ENCODE measurements at places on chromosomes 4 and X. TPM values are rescaled to one million over a fixed set of nuclear protein-coding genes. Genes with fewer than 3 reads are reported as not detected.
A peak's percentile ranks its signal among the peaks of the same experiment; 100 is the strongest.

The C1QTNF7 gene
- 0.94 TPM for total RNA-seq

The DMD gene
- total RNA-seq, result 24.5 TPM

The SSX2B gene
- total RNA-seq, result not detected

The SLC38A5 gene
- total RNA-seq, result 18.8 TPM

The PAGE1 gene
- total RNA-seq, result not detected

The EMCN gene
- total RNA-seq, result 7.1 TPM

The PLXNB3 gene
- 0.57 TPM for total RNA-seq

The KDR gene
- total RNA-seq, result 3.4 TPM

The SYTL5 gene
- total RNA-seq, result 5.4 TPM

GRCh38 chr4:4872314-4872903 lies 12.9 kb downstream of the MSX1 start:
- no peak for DNase-seq

GRCh38 chrX:69119122-69119521 lies 46.1 kb downstream of the PJA1 start:
- no peak for DNase-seq

GRCh38 chr4:114698231-114698630 lies 99.6 kb downstream of the UGT8 start:
- no peak for DNase-seq

GRCh38 chr4:77619408-77619807 lies 13.8 kb downstream of the CXCL13 start:
- DNase-seq, result no peak

GRCh38 chr4:127799711-127800110 lies 17.6 kb downstream of the HSPA4L start:
- DNase-seq, result no peak

DNA sequence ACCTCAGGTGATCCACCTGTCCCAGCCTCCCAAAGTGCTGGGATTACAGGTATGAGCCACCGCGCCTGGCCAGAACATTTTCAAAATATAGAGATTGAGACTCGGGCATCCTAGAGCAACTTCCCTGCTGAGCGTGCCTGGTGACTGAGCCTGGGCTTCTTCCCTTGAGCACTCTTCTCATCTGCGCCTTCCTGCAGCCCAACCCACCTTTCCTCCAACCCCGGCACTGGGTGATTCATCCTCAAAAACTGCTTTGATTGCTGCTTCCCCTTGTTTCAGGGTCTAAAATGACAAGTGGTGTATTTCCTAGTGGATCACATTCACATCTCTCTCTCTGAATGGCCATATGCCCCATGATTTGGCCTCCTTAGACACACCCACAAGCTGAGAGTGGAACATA lies 37.8 kb downstream of the PHKA2 start:
- DNase-seq, result no peak

GRCh38 chr4:96073461-96073860 lies 233.6 kb downstream of the PDHA2 start:
- DNase-seq, result no peak

DNA sequence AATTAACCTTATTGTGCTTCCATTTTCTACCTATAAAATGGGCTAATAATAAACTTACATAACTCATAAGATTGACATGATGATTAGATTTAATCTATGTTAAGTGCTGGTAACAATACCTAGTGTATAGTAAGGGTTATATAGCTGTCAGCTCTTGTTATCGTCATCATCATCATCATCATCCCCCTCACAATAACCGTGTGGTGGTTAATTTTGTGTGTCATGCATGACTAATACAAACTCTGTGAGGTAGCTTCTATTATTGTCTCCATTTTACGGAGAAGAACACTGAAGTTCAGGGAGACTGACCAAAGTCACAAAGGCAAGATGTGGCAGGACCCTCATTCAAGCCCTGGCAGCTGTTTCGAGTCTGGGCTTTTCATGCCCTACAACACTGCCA lies 211.3 kb downstream of the PALLD start:
- no peak for DNase-seq

- DNase-seq, result no peak
Observed at GRCh38 chr4:182320092-182320491, 76.9 kb downstream of the TENM3 start.

- no peak for DNase-seq
Observed at GRCh38 chr4:53208753-53209152, 157.1 kb downstream of the SCFD2 start.

DNA sequence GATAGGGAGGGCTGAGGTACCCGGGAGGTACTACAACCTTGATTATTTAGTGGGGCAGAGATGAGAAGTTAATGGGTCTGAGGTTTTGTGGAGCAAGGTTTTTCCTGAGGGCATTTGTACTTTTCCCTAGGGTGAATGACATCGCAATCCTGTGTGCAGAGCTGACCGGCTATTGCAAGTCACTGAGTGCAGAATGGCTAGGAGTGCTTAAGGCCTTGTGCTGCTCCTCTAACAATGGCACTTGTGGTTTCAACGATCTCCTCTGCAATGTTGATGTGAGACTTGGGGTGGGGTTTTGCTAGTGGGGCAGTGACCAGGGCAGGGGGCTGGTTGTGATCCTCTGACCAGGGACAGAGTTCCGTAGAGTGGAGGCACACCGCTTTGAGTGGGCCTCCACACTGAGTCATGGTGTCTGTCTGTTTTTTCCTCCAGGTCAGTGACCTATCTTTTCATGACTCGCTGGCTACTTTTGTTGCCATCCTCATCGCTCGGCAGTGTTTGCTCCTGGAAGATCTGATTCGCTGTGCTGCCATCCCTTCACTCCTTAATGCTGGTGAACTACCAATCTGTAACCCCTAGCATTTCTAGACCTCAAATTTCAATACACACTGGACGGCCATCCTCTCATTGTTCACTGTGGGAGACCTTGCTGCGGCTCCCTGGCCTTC lies 9.9 kb downstream of the MED12 start:
- no peak for DNase-seq

DNA sequence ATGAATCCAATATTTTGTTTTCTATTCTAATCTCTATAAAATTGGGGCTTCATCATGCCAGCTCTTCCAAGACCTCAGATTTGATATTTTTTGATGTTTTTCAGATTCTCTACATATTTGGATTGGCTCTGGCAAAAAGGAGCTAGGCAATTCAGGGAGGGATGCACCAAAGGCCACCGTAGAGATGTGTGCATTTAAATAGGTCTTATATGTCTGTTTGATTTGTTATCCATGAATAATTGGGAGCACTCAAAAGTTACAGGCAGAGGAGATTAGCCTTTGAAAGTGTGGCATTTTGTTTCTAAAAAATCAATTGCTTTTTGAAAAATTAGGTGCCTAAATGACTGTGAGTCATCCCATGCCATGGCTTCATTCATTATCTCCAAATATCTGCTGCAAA lies 147.1 kb upstream of the RPS6KA6 start:
- no peak for DNase-seq

- DNase-seq, result no peak
Observed at GRCh38 chr4:188428935-188429334, 289.7 kb downstream of the TRIML1 start.

DNA sequence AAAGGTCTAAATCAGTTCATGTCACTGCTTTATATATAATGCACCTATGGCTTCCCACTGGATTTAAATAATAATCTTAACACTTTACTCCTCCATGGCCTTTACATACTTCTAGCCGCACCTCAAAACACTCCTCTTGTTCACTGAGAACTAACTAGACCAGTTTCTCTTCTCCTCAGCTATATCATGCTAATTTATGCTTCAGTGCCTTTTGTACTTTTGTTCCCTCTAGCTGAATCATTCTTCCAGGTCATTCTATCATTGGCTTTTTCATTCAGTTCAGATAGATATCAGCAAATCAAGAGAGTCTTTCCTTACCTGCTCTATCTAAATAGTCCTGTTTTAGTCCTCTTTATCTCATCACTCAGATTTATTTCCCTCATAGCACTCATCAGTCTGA lies 64.2 kb downstream of the TET2 start:
- no peak for DNase-seq

- DNase-seq, result no peak
Observed at GRCh38 chrX:69238114-69238886, 73.0 kb upstream of the PJA1 start.

DNA sequence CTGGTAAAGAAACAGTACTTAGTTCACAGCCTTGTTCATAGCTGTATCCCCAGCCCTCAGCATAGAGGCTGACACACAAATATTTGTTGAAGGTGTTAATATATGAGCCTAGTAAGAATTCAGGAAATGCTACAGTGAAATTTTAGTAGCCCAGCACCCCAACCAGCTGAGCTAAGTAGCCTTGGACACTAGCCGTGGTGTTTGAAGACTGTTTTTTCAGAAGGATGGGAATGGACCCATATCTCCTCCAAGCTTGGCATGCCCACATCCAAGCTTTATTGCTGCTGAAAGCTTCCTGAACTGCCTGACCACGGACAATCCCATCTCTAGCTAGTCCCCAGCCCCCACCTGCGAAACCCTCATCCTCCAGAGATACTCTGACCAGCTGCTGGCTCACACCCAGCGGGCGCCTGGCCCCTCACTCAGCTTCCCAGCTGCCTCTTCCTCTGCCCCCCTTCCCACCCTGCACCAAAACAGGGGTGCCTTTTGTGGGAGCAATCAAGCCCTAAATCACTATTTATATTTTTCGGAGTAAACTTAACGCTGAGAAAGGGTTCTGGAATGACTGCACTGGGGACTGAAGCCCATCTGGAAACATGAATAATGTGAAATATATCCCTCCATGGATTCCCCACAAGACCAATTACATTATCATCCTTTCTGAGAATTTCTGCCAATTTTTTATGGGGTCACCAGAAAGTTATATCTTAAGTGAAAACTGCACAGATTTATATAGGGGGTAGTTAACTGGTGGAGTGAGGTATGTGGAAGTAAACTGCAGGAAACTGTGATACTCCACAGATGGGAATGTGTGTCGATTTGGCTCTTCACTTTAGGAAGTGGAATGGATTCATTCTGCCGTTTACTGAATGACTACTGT lies 41.1 kb upstream of the CBR4 start:
- DNase-seq, result no peak

GRCh38 chr4:128853741-128854140 lies 44.2 kb downstream of the JADE1 start:
- DNase-seq, result no peak

DNA sequence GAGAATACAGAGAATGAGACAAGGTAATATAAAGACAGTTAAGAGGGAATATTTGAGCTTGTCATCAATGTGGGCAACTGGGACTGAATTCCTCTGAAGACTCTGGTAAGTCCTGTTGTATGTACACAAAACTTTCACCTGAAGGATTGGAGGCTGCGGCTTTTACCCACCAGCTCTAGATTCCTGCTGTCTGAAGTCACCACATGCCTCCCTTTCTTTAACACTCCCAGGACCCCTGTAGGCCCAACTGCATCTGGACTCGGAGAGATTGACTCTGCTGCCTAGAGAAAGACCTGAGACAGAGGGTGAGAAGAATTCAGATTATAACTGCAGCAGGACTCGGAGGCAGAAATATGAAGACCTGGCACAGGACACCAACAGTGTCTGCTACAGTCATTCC lies 1048.0 kb downstream of the PDHA2 start:
- DNase-seq, result no peak

GRCh38 chrX:24528605-24529004 lies 63.5 kb downstream of the PDK3 start:
- no peak for DNase-seq

DNA sequence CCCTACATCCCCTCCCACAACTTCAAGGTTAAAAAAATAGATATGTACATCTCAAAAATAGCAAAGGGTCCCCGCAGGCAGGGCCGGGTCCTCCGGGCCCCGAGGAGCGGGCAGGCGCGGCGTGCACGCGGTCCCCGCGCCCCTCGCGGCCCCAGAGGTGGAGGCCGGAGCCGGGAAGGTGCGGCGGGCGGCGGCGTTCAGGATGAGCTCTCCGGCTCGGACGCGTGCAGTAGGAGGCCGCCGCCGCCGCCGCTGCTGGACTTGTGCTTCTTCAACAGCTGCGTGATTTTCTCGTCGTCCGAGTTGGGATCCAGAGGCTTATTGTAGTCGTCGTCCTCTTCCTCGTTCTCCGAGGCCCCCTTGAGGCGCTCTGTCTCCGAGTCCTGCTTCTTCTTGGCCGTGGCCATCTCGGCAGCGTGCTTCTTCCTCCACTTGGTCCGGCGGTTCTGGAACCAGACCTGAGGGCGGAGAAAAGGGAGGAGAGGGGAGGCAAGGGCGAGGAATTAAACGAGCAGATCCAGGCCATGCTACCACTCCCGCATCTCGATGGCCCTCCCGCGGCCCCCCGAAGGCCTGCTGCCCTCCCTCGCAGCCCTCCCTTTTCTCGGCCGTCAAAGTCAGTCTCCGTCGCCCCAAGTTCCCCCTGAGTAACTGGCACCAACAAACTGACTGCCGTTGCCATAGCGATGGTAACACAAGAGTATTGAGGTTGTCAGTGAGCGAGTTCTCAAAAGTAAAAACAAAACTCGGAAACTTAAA lies 5.8 kb downstream of the NKX6-1 start:
- peak; percentile 34 for DNase-seq

DNA sequence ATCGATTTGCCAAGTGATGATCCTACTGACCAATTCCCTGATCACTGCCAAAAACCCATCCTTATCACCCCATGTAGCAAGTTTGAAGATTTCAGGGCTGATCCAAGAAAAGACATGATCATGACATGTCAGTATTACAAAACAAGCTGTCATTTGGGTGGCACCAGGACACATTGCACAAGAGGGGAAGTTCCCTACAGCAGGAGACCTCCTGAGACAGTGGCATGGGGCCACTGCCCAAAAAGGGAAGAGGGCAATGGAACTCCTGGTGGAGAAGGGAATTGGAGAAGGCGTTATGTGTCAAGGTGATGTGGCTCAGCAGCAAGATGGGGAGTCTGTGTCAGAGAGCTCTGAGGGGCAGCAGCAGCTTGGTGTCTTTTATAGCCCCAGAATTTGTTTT lies 43.4 kb downstream of the ZNF182 start:
- no peak for DNase-seq

GRCh38 chr4:7863911-7864681 lies 75.6 kb downstream of the AFAP1 start:
- DNase-seq, result no peak

GRCh38 chr4:81747242-81747930 lies 275.7 kb upstream of the RASGEF1B start:
- DNase-seq, result no peak
